ENCODE measurements at places on chromosomes 4 and X. TPM values are rescaled to one million over a fixed set of nuclear protein-coding genes. Genes with fewer than 3 reads are reported as not detected.

Gene SPATA18
- total RNA-seq = 0.24 TPM

Gene SEPTIN6
- 275 TPM for total RNA-seq

Gene KCNE5
- 0.26 TPM for total RNA-seq

Gene PNMA6A
- total RNA-seq = 0.60 TPM

Gene PDK3
- 31.7 TPM for total RNA-seq

Gene RAB28
- 16.8 TPM for total RNA-seq

Gene GNL3L
- 49.4 TPM for total RNA-seq

Gene CXCR3
- total RNA-seq = 14.6 TPM

Gene DDX53
- total RNA-seq = not detected

Gene CWH43
- total RNA-seq = not detected

Gene SUPT20HL1
- not detected for total RNA-seq

Gene COL4A5
- total RNA-seq = 0.21 TPM

Gene ARHGAP6
- total RNA-seq = not detected

- H3K27ac ChIP-seq = no peak overlapping the region
- no peak overlapping the region for H3K4me3 ChIP-seq
- H3K36me3 ChIP-seq = no peaks in the 10 kb centered on the region
- DNase-seq = no peak
- no peaks in the 10 kb centered on the region for H3K27me3 ChIP-seq
- no peaks in the 10 kb centered on the region for H3K4me1 ChIP-seq
Observed at GRCh38 chr4:22850630-22851029, 157.9 kb downstream of the GBA3 start.

- no peaks in the 10 kb centered on the region for H3K4me1 ChIP-seq
- DNase-seq = no peak
- H3K4me3 ChIP-seq = no peak overlapping the region
Observed at GRCh38 chr4:85081196-85081595, 114.7 kb upstream of the WDFY3 start.

DNA sequence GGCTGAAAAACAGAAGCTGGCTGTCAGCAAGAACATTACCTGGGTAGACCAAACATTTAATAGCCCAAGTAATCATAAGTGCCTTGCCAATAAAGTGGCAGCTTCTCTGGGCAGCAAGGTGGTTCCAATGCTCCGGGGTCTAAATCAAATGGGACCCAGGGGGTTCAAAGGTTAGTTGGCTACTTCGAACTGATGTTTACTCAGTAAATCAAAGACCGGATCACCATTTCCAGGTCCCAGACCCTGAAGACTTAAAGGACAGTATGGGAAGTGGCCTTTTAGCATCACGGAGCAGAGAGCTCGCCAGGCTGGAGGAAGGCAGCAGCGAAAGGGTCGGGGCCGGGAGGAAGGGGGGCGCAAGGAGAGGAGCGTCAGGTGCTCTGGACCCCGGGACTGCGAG is 1.0 kb downstream of the SH3KBP1 start:
- peak overlapping the region; percentile 75 for H3K4me3 ChIP-seq
- no peaks in the 10 kb centered on the region for H3K36me3 ChIP-seq
- DNase-seq = no peak
- peak overlapping the region; percentile 76 for H3K27ac ChIP-seq
- peaks cover 67% of the 10 kb centered on the region for H3K4me1 ChIP-seq

DNA sequence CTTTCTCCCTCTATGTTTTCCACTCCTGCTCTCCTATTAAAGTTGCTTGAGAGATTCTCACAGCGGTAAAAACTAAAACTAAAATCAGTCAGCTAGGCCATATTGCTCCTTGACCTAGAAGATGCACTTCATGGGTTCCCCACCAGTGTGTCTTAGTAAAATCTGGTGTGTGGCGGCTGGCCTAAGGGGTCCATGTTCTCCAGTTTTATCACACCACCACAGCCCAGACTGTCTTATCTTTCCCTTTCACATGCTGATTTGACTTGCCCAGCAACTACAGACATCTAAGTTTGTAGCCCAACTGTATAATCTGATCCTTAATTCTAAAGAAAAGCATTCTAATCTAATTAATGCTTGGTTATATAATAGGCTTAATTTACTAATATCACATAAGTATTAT is 68.0 kb downstream of the ATP8A1 start:
- no peak overlapping the region for H3K27ac ChIP-seq
- DNase-seq = no peak
- H3K4me3 ChIP-seq = no peak overlapping the region
- peaks cover 7% of the 10 kb centered on the region for H3K4me1 ChIP-seq

DNA sequence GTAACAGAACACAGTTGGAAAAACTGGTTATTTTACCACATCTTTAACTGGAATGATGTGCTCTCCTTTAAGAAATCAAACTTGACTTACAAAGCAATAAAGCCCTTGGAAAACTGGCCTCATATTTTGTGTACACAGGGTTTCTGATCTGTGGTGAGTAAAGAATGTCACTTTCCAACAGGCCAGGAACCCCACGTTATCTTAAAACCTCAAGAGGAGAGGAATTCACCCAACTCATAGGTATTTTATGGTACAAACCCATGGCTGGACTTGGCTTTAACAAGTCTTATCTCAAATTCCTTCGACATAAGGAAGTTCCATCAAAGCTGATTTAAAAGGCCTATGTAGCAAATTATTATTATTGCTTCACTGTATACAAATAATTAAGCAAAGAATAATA is 1735.1 kb downstream of the PCDH7 start:
- no peak for DNase-seq
- no peak overlapping the region for H3K27ac ChIP-seq
- H3K36me3 ChIP-seq = no peaks in the 10 kb centered on the region
- no peaks in the 10 kb centered on the region for H3K4me1 ChIP-seq
- H3K4me3 ChIP-seq = no peak overlapping the region
- H3K27me3 ChIP-seq = no peaks in the 10 kb centered on the region

- DNase-seq = no peak
- peaks cover under 1% of the 10 kb centered on the region for H3K27me3 ChIP-seq
- H3K27ac ChIP-seq = no peak overlapping the region
- no peaks in the 10 kb centered on the region for H3K36me3 ChIP-seq
Observed at GRCh38 chrX:43718081-43718480, 62.0 kb downstream of the MAOA start.

DNA sequence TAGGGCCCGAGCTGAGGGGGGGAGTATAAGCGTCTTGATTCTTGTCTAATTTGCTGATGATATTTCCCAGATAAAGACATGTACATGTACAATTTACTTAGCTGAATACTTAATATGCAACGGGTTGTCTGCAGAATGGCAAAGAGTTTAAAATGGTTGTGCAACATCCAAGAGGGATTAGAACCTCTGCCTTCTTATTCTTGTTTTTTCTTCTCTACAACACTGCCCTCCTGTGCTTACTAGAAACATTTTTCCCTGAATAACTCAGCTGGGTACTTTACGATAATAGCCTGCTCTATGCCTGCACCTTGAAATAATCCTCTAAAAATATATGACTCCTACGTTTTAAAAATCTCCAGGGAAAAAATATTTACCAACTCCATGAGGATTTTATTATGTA is 41.8 kb downstream of the INTS12 start:
- H3K27ac ChIP-seq = no peak overlapping the region
- no peak for DNase-seq
- no peaks in the 10 kb centered on the region for H3K36me3 ChIP-seq
- H3K27me3 ChIP-seq = peaks cover 8% of the 10 kb centered on the region

GRCh38 chr4:4477391-4477790 is 64.5 kb downstream of the STX18 start:
- no peaks in the 10 kb centered on the region for H3K36me3 ChIP-seq
- peaks cover 13% of the 10 kb centered on the region for H3K4me1 ChIP-seq
- no peak overlapping the region for H3K27ac ChIP-seq
- no peak for DNase-seq

GRCh38 chrX:41823402-41823801 is 99.4 kb downstream of the GPR82 start:
- H3K4me3 ChIP-seq = no peak overlapping the region
- no peak for DNase-seq
- no peaks in the 10 kb centered on the region for H3K27me3 ChIP-seq
- H3K36me3 ChIP-seq = peaks cover 7% of the 10 kb centered on the region
- peak overlapping the region; percentile 85 for H3K27ac ChIP-seq
- no peaks in the 10 kb centered on the region for H3K4me1 ChIP-seq

DNA sequence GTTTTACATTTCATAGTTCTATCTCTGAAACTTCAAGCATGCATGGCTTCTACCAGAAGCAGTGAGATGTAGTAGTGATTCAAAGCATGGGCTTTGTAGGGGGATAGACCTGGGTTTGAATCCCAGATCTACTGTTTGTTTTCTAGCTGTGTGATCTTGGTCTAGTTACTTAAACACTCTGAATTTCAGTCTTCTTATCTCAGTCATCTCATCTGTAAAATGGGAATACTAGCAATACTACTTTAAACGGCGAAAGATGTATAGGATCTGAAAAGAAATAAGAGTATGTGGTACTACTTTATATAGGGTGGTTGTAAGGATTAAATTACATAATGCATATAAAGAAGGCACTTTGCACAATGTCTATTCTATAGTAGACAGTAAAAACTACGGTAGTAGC is 20.0 kb upstream of the RNF128 start:
- no peak overlapping the region for H3K27ac ChIP-seq
- no peak overlapping the region for H3K4me3 ChIP-seq
- DNase-seq = no peak

GRCh38 chr4:174763454-174764104 is 65.5 kb downstream of the GLRA3 start:
- no peaks in the 10 kb centered on the region for H3K27me3 ChIP-seq
- no peak overlapping the region for H3K27ac ChIP-seq
- DNase-seq = no peak

- no peaks in the 10 kb centered on the region for H3K27me3 ChIP-seq
- H3K27ac ChIP-seq = no peak overlapping the region
- H3K4me1 ChIP-seq = no peaks in the 10 kb centered on the region
Observed at GRCh38 chr4:188821500-188821899, 682.3 kb downstream of the TRIML1 start.

DNA sequence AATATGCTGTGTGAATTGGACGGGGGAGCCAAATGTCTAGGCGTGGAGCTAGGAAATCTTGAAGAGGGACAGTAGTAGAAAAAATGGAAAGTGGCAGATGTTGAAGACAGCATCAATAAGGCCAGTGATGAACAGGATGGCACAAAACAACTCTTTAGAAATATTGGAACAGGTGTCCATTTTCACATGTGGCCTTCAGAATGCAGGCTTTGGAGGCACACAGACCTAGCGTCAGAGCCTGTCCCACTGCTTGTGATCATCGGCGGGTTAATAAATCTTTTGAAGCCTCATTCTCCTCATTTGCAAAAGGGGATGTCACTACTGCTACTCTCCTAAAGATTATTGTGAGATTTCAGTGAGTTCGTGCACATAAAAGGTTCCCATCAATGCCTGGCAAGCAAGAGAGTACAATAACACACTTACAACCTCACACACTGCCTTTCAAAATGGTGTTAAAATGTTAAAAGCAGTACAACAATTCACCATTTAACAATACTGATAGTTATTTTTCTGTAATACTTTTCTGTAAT is 2.4 kb downstream of the PDLIM3 start:
- no peak overlapping the region for H3K4me3 ChIP-seq
- H3K27me3 ChIP-seq = peaks cover 45% of the 10 kb centered on the region
- no peaks in the 10 kb centered on the region for H3K36me3 ChIP-seq

- no peak for DNase-seq
- H3K36me3 ChIP-seq = no peaks in the 10 kb centered on the region
- H3K27me3 ChIP-seq = no peaks in the 10 kb centered on the region
Observed at GRCh38 chr4:155805016-155805415, 46.2 kb downstream of the GUCY1B1 start.

DNA sequence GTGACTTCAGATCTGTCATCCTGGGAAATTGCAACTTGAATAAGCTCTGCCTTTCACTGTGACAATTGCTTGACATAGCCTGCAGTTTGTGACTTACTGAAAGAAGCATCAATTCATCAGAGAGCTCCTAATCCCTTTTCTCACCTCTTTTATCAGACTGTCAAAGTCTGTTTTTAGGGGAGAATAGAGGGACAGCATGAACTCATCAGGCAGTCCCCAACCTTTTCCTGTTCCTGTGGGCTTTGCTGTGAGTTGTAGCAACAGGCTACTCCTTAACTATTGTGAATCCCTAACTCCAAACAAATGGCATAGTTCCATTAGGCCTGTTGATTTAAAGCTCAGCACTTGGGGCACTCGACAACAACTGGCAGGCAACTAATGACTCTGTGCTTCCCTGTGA is 64.9 kb downstream of the DOCK11 start:
- peak overlapping the region; percentile 72 for H3K27ac ChIP-seq
- H3K4me1 ChIP-seq = peaks cover 18% of the 10 kb centered on the region
- H3K4me3 ChIP-seq = no peak overlapping the region
- DNase-seq = no peak
- no peaks in the 10 kb centered on the region for H3K27me3 ChIP-seq
- H3K36me3 ChIP-seq = peaks cover 10% of the 10 kb centered on the region

GRCh38 chr4:126838941-126839679 is 793.6 kb upstream of the INTU start:
- no peak for DNase-seq
- H3K36me3 ChIP-seq = no peaks in the 10 kb centered on the region
- no peak overlapping the region for H3K27ac ChIP-seq

DNA sequence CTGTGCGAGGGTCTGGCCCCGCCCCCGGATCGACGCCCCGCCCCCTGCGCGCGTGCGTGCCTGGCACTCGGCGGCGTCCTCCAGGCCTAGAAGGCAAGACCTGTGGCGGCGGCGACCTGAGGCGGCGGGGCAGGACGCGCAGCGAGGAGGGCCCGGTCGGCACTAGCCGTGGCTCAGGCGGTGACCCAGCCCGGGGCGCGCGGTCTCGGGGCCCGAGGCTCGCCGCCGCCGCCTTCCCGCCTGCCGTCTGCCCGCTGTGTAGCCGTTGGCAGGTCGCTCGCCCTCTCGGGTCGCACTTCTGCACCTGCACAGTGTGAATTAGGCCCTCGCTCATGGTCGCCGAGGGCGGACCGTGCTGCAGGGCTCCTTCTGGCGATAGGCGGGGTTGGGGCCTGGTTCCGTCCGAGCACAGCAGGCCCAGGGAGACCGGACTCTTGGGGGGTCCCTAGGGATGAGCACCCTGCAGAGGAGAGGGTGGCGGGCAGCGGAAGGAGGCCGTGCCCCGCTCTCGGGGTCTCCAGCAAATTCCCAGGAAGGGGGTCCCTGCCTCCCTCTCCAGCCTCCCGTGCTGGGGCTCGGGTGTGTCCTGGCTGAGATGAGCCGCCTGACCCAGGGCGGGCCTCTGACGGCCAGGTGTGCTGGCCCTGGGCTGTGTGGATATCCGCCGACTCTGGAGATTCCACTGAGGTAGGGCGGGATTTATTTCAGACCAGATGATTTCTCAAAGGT is 557 bp upstream of the FAM53A start:
- no peaks in the 10 kb centered on the region for H3K27me3 ChIP-seq
- peaks cover 12% of the 10 kb centered on the region for H3K4me1 ChIP-seq
- H3K4me3 ChIP-seq = peak overlapping the region; percentile 67
- peaks cover 1% of the 10 kb centered on the region for H3K36me3 ChIP-seq
- H3K27ac ChIP-seq = no peak overlapping the region
- DNase-seq = no peak

DNA sequence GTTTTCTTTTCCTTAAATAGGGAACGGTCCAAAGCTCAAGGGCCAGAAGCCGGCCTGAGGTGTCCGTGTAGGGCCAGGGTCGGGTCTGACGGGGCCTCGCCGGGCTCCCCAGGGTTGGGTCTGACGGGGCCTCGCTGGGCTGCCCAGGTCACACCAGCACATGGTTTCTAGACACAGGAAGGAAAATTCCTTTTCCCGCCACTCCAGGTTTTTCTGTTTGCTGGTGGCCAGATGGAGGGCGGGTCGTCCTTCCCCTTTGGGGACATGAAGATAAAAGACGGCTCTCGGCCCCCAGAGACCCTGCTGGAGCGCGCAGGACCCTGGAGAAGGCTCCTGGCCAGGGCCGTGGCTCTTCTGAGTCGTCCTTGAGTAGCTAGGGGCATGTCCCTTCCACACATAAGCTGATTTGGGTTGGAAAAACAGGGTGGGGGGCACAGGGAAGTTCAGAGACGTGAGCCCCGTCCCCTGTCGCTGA is 35.1 kb downstream of the PIGG start:
- H3K4me1 ChIP-seq = no peaks in the 10 kb centered on the region
- DNase-seq = no peak
- no peak overlapping the region for H3K27ac ChIP-seq
- peaks cover 35% of the 10 kb centered on the region for H3K36me3 ChIP-seq
- no peak overlapping the region for H3K4me3 ChIP-seq

Data from activated T-cell treated with anti-CD3 and anti-CD28 coated beads, Interleukin-2, amount 50 U/mL, for 72 hours (primary cell).